ENCODE measurements at places on chromosomes 12 and 14. TPM values are rescaled to one million over a fixed set of nuclear protein-coding genes. Genes with fewer than 3 reads are reported as not detected.

DNA sequence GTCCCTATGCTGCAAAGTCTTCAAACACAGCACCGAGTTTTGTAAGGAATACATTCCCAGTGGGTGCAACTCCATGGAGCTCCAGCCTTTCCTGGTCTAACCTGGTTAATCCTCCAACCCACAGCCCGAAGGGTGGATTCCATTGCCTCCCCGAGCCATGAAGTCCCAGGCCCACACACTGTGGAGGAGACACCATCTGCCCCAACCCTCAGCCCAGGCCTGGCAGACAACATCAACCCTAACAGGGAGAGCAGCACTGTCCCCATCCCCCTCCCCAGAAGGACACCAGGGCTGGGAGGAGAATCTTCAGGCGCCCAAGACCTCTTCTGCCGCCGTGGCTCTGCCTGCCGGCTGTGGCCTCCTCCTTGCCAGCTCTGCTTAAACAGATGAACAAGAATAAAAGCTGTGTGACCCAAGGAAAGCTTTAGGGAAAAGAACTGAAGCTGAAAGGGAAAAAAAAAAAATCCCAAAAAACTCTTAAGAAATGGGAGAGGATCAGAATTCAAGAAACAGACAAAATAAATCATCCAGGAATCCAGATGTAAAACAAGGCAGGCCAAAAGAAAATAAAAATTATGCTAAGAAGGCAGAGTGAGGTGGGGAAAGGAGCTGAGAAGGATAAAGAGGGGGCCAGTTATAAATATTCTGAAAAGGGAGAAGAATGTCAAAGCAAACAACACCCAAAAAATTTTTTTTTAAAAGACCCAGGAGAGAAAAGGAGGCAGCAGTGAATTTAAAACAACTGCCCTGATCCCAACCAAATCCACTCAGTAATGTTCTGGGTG lies 16.0 kb upstream of the ZFP36L1 start:
- DNase-seq, result no peak

DNA sequence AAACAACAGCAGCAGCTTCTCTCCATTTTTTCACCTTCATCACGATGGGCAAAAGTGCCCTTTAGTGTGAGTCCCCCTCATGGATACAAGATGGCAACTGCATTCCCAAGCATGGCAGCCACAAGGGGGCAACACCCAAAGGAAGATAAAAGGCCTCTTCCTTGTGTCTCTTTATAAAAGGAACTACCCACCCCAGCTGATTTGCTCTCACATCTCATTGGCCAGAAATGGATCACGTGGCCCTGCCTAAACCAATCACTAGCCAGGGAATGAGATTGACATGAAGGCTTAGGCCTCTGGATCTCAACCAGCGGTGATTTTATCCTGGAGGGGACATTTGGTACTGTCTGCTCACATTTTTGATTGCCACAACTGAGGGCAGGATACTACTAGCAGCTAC lies 21.9 kb upstream of the IFT81 start:
- peak; percentile 66 for DNase-seq

DNA sequence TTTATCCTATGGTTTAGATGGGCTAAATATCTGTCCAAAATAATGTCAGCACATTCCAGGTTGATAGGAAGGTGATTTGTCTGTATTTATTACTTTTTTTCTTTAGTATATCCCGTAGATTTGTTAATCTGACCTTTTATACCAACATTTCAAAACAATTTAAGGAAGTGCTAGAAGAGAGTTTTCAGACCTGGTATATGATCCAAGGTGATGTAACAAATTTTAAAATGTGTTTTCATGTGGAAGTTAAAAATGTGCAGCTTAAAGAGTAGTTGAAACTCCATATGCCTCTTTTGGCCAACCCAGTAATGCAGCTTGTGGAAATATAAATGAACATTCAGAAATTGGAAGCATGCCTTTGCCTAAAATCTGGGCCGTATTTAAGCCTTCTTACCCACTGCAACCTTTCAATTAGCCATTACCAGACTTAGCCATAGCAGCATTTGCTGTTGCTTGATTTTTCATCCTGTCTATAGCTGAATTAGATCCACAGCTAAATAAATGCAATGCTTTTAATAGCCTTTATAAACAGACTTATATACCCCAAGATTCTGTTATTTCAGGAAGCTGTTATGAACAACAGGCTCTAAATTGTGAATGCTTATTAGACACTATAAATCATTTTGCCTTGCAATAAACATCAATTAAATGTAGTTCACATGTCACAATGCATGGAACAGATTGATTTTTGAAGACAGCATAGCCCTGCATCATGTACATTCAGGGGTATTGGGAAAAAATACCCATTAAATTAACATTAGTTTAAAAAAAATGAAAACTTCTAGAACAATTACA lies 271.2 kb downstream of the PDZRN4 start:
- no peak for DNase-seq

GRCh38 chr12:91920276-91920675 lies 225.4 kb downstream of the BTG1 start:
- peak; percentile 44 for DNase-seq

GRCh38 chr12:17334784-17335183 lies 728.8 kb upstream of the LMO3 start:
- DNase-seq, result no peak

DNA sequence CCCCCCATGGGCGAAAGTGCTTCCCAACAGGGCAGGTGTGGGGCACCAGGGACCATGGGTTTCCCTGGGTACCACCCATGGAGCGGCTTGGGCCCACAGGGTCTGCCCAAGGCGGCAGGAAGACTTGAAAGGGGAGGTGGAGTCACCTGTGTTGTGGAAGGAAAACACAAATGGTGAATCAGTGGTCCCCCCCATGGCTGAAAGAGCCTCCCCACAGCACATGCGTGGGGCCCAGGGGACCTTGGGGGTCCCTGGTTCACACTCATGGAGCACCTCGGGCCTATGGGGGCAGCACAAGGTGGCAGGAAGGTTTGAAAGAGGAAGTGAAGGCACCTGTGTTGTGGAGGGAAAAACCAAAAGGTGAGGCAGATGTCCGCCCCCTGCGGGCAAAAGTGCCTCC lies 581.9 kb downstream of the ALG10 start:
- no peak for DNase-seq

- no peak for DNase-seq
Measured at GRCh38 chr12:20507056-20507455, 138.7 kb downstream of the PDE3A start.

- DNase-seq, result peak; percentile 40
Measured at GRCh38 chr12:28089338-28089737, 100.9 kb upstream of the CCDC91 start.

DNA sequence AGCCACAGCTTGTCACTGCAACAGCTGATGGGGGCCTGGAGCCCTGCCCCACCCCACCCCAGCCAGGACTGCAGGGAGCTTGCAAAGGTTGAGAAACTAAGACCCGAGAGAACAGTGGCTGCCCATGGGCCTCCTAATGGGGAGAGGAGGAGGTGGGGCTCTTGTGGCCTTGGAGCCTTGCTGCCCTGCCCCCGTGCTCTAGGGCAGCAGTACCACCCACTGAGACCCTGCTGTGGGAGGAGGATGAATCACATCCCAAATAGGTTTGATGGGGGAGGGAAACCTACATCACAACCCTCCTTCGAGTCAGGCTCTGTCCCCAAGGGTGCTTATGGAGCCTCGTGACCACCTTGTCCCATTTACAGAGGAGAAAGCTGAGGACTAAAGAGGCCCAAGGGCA lies 15.9 kb downstream of the HHIPL1 start:
- DNase-seq, result no peak

- peak; percentile 96 for DNase-seq
Measured at GRCh38 chr12:25959071-25959961, 834 bp downstream of the RASSF8 start.

DNA sequence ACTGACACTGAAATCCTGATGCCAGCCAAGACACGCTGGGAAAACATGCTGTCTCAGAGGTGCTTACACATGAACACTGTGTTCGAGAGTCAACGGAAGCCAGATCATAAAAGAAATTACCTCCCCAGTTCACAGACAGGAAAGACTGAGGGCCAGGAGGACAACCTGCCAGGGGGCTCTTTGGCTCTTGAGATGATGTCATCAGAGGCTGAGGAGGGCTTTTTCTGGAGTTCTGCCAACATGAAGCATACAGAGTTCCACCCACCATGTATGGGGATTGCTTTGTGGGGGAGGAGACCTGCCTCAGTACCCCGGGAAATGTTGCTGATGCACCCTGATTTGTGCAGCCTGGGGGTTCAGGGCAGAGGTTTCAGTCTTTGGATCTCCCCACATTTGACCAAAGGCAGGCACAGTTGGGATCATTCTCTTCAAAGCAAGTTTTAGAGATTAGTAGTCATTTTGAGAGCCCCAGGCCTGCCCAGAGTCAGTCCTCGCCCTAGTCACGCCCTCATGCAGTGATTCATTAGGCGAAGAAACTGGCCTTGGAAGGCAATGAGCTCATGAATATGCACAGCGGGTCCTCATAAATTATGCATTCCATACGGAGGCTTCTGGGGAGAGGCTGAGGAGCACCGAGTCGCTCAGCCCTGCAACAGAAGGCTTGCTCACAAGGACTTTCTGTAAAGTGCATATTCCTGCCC lies 34.9 kb upstream of the EML1 start:
- peak; percentile 98 for DNase-seq

GRCh38 chr12:32455607-32456071 lies 56.3 kb downstream of the FGD4 start:
- peak; percentile 88 for DNase-seq

DNA sequence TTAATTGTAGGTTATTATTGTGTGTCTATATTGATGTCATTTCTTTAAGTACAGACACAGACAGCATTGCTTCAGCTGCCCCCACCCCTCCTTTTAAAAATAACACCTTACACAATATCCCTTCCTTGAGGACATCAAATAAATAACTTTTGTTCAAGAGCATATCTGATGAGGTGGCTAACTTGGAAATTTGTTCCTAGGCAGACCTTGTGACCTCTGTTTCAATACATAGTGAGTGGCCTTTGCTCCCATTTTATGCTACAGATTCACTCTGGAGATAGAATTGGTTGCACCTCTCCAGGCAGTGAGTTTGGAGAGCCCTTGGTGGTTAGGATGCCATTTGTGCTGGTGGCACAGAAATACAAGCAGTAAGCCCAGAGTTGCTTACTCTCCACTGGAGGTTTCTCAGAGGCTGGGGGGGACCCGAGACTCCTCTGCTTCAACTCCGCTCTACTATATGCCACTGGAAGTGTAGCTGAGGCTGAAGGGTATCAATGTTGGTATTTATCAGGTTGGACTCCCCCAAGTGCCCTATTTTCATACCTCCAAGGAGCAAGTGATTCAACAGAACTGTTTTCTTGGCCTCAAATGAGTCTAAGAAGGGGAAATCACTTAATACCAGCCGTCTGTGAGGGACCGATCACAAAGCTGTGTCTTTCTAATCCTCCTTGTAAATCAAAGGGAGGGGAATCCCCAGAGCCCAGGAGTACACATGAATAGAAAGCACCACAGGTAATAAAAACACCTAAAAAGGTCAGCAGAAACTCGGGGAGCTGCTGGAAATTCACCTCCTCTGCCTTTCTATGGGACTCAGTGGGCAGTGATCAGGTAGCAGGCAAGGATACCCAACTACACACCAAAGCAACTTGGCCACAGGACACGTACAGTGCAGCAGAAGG lies 463.1 kb downstream of the RAD51B start:
- no peak for DNase-seq

GRCh38 chr12:112964915-112965314 lies 13.4 kb upstream of the OAS2 start:
- DNase-seq, result no peak

- peak; percentile 45 for DNase-seq
Measured at GRCh38 chr12:56521209-56521589, 421 bp upstream of the RBMS2 start.

- no peak for DNase-seq
Measured at GRCh38 chr12:105352940-105353635, 22.6 kb downstream of the C12orf75 start.

- DNase-seq, result peak; percentile 92
Measured at GRCh38 chr14:32611752-32612151, 282.7 kb downstream of the AKAP6 start.

- DNase-seq, result peak; percentile 52
Measured at GRCh38 chr12:105167346-105167745, 59.8 kb downstream of the WASHC4 start.

GRCh38 chr14:22482085-22482694 lies 106.8 kb downstream of the DAD1 start:
- DNase-seq, result no peak

- no peak for DNase-seq
Measured at GRCh38 chr14:97688631-97689336, 891.6 kb downstream of the VRK1 start.

GRCh38 chr12:66929121-66929520 lies 250.2 kb upstream of the GRIP1 start:
- no peak for DNase-seq

Gene GPD1
- total RNA-seq, result 0.13 TPM

Gene EML5
- total RNA-seq, result not detected

Gene MSI1
- not detected for total RNA-seq

Gene PRH2
- not detected for total RNA-seq

Gene CD163L1
- not detected for total RNA-seq
